Stimulated activated CD8-positive, alpha-beta memory T cell treated with anti-CD3 and anti-CD28 coated beads, Interleukin-7, amount 100 ng/mL, for 1 hour (primary cell): ENCODE measurements at places on chromosomes 12 and 14.

DNA sequence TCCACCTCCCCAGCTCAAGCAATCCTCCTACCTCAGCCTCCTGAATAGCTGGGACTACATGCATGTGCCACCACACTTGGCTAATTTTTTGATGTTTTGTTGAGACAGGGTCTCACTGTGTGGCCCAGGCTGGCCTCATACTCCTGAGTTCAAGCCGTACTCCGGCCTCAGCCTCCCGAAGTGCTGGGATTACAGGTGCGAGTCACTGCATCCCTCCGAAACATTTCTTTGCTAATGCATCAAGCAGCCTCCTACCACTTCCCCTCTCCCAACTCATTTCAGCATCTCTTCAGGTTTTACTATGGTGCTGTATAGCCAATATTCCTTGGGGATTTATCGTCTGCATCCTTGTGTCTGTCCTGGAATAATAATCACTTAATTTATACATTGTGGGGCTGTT is 2.3 kb upstream of the SLC22A17 start:
- no peak for DNase-seq

DNA sequence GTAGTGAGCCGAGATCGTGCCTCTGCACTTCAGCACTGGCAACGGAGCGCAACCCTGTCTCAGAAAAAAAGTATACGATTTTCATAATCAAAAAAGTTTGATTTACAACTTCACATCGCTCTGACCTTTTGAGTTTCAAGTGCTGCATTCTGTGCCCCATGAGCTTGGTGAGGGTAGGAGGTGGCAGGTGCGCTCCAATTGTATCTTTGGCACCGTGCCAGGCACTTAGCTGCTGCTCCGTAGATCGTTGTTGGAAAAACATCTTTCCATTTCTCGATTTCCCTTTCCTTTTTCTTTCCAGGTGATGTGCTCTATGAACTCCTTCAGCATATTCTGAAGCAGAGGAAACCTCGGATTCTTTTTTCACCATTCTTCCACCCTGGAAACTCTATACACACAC is 203.7 kb downstream of the ETV6 start:
- no peak for DNase-seq

DNA sequence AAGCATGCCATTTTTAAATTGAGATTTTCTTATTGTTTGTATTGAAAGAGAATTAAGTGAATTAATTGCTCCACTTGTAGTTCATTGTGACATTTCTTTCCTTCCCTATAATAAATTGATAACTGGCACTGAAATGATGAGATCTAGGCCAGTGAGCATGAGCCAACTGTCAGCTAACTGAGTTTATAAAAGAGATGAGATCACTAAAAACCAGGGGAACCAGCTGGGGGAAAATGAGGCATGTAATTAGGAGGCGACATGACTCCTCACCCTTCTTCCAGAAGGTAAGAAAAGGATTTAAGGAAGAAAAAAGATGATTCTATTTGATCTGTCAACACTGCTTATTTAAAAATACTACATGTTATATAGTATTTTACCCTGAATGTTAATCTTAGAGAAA is 104.5 kb upstream of the DNM1L start:
- DNase-seq: no peak

- DNase-seq: no peak
These were observed 117.1 kb upstream of the PTPRB start for GRCh38 chr12:70754330-70754741.

DNA sequence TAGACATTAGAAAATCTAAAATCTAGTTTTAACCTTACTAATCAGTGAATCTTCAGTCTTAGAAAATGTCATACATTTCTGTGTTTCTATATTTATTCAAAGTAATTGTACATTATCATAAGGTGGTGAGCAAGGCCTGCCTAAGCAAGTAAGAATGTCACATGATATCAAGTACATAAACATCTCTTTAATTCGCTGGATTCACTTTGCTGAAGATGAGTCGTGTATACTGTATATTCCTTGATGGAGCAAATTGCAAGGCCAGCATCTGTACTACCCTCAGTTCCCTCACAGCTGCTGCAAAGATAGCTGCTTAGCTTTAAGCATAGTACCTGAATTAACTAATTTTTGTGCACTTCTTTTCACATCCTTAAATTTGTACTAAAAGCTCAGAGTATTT is 8.5 kb upstream of the AK7 start:
- DNase-seq: no peak

- DNase-seq: peak; percentile 9
These were observed at the start of gene ARID4A for GRCh38 chr14:58298477-58299400. Gene ARID4A, plus strand, starts transcription at chr14:58298555. Its CDS starts 1,300 bp downstream, at chr14:58299855.

GRCh38 chr12:102234599-102234998 is 37.0 kb upstream of the PMCH start:
- DNase-seq: no peak

DNA sequence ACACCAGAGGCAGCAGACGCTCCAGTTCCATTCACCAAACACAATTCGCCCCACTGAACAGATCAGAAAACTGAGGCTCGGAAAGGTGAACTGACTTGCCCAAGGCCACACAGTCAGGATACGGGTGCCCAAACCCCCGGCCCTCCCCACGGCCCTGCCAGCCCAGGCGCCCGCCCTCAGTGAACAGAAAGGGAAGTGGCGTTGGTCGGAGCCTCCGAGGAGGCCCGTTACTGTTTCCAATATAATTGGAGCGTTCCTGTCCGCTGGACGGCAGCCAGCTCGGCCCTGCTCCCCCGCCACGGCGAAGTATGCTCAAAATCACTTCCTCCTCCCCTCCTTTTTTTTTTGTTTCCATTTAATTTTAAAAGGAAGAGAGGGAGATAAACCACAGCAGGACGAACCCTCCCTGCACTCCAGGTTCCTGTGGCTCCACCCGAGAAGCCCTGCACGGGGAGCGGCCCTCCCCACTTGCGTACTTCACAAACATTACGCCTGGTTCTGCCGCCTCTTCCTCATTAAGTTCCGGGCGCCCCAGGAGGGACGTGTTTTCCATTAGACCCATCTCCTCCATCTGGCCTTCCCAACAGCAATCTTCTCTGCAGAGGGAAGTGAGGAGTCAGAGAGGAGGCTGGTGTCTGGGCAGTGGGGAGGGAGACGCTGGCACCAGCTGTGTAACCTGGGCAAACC is 61.1 kb downstream of the NCOR2 start:
- DNase-seq: no peak

DNA sequence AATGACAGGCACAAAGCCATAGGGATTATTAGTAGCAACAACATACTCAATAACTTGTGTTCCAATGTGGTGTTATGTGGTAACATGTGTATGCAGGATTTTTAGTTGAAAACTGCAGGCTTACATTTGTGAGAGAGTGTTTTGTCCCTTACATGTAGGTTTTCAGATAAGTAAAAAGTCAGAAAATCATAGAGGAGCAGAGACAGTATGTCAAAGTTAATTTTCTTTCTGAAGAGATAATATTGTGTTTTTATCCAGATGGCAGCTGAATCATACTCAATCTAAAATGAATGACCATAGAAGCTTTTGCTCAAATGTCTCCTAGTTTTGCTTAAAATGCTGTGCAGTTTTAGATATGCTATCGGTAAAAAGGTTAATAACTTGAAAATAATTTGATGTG is 277.0 kb downstream of the TRHDE start:
- DNase-seq: no peak

GRCh38 chr14:56300495-56300894 is 182.3 kb downstream of the PELI2 start:
- no peak for DNase-seq

DNA sequence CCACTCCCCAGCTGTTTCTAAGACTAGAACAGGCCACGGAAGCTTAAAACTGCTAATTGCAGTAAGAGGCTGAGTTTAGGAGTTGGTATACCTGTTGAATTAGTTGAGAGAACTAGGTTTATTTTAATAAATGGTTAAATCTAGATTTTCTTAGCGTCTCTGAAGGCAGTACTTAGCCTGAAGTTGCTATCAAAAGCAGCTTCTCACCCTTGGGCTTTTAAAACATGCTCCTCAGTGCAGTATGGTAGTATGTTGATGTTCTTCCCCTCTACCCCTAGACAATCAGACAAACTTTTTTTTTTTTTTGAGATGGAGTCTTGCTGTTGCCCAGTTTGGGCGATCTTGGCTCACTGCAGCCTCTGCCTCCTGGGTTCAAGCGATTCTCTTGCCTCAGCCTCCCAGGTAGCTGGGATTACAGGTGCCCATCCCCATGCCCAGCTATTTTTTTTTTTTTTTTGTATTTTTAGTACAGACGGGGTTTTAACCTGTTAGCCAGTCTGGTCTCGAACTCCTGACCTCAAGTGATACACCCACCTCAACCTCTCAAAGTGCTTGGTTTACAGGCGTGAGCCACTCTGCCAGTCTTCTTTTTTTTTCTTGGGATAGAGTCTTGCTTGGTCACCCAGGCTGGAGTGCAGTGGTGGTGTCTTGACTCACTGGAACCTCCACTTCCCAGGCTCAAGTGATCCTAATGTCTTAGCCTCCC is 6.8 kb downstream of the SRSF5 start:
- DNase-seq: no peak

DNA sequence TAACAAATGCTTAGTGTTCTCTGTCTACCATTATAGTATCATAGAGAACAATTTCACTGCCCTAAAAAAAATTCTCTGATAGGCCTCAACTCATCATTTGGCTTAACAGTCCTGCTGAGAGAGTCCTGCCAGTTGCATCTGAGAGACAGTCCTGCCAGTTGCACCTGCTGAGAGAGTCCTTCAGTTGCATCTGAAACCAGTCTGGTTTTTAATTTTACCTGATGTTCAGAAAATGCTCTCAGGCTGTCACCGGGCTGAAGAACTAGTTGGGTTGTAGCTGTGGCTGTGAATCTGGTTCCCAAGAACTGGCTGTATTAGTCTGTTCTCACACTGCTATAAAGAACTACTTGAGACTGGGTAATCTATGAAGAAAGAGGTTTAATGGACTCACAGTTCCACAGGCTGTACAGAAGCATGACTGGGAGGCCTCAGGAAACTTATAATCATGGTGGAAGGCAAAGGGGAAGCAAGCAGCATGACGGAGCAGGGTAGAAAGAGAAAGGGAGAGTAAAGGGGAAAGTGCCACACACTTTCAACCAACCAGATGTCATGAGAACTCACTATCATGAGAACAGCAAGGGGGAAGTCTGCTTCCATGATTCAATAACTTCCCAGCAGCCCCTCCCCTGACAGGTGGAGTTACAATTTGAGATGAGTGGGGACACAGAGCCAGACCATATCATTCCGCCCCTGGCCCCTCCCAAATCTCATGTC is 51.6 kb downstream of the PRKCH start:
- no peak for DNase-seq

GRCh38 chr14:100297320-100298300 is 8.6 kb downstream of the SLC25A29 start:
- DNase-seq: no peak

DNA sequence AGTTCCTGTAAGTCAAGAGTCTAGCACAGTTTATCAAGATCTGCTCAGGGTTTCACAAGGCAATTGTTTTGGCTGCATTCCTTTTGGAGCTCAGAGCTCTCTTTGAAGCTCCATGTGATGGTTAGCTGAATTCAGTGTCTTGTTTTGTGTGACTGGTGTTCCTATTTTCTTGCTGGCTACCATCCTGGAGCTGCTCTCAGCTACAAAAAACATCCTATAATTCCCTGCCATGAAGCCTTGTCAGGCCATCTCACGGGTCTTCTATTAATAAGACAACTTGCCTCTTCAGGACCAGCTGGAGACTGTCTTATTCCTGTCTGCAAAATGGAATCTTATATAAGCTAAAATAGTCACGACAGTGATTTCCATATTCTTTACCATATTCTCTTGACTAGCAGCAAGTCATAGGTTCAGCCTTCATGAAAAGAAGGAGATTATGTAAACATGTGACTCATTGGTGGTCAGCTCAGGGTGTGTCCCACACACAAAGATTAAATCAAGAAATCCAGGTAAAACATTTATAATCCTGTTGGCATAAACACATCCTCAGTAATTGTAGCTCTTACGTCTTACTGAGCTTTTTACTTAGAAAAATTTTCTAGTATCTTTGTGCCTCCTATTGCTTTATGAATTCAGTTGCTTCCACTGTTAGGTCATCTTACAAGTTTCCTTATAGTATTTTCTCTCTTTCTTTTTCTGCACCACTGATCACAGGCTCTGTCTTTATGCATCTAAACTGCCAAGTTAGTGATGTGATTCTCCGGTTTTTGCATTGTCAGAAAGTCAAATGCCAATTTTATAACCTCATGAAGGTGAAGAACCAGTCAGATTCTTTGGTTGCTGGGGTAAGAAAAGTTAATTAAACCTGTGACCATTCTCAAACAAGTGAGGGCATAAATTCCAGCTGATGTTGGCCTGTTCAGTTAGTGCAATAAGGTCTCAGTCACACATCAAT is 378.5 kb upstream of the MGAT4C start:
- DNase-seq: no peak

GRCh38 chr12:38411426-38411825 is 94.9 kb downstream of the ALG10B start:
- DNase-seq: no peak

- DNase-seq: no peak
These were observed 43.8 kb downstream of the PRKAB1 start for GRCh38 chr12:119711693-119712092.

DNA sequence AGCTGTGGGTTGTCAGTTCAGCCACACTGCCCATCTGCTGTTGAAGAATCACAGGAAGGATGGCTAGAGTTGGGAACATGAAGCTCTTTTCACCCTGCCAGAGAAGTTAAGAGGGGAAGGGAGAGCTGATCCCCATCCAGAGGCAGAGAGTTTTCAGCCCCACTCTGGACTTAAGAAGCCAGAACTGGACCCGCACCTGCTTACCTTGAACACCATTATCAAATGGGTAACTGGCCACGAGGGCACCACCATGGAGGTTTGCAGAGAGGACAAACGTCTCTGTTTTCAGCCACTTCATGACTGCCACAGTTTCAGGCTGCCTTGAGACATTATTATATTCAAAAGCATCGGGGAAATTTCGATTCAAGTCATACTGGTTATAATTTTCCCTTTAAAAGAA is 62.0 kb downstream of the MDM2 start:
- no peak for DNase-seq

DNA sequence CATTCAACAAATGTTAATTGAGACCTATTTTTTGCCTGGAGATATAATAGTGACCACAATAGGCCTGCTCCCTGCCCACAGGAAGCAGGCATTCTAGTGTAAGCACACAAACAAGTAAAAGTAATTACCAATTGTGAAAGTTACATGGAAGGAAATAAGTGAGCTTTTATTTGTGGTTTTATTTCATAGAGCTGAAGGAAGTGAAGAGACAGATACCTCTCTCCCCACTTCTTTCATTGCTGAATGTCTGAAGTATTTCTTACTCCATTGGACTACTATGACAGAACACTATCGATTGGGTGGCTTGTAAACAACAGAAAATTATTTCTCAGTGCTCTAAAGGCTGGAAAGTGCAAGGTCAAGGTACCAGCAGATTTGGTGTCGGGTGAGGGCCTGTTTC is 183.5 kb downstream of the PRKCH start:
- DNase-seq: no peak

- DNase-seq: no peak
These were observed 19.8 kb downstream of the LEMD3 start for GRCh38 chr12:65189028-65189718.
